ENCODE measurements at places on chromosomes 11 and 22.
A peak's percentile ranks its signal among the peaks of the same experiment; 100 is the strongest.

DNA sequence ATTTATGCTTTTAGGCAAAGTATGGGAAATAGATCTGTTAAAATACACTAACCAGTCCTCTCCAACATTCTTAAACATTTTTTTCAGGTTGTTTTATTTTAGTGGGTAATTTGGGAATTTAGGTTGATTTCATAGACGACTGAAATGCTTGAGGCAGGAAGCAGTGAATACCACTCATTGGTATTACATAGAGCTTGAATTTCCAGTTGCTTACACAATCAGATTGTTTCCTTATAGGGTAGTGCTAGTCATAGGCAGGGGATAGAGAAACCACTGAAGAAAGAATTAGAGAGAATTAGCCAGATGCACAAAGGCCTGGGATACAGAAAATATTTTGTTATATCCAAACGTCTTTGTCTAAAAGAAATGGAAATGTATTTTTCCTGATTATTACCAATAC is 23.9 kb upstream of the LYVE1 start:
- no peak for DNase-seq

GRCh38 chr11:62061356-62062222 is 62.2 kb upstream of the INCENP start:
- DNase-seq = no peak

DNA sequence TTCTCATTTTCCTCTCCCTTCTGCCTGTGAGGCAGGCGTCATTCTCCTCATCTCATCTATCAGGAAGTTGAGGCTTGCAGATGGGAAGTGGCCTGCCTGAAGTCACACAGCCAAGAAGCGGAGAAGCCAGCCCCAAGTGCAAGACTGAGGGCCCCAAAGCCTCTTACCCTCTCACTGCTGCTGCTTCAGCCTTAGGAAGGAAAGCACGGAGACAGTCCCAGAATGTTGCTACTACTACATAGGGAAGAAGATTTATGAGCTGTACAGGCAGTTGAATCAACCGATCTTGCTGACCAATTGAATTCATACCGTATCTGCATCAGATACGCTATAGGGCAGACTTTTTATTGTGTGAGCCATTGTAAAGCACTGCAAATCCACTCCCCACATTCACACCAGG is 89.0 kb downstream of the CWC15 start:
- DNase-seq = no peak

DNA sequence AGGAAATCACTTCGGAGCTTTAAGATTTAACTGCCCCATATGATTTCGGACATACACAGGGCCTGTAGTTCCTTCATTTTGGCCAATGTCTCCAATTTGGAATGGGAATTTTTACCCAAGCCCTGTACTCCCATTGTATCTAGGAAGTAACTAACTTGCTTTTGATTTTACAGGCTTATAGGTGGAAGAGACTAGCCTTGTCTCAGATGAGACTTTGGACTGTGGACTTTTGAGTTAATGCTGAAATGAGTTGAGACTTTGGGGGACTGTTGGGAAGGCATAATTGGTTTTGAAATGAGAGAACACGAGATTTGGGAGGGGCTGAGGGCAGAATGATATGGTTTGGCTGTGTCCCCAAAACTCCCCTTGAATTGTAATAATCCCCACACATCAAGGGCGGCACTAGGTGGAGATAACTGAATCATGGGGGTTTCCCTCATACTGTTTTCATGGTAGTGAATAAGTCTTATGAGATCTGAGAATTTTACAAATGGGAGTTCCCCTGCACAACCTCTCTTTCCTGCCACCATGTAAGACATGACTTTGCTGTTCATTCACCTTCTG is 130.5 kb downstream of the LARGE1 start:
- no peak for DNase-seq

GRCh38 chr22:20245577-20246367 is 22.3 kb downstream of the RTN4R start:
- no peak for DNase-seq

DNA sequence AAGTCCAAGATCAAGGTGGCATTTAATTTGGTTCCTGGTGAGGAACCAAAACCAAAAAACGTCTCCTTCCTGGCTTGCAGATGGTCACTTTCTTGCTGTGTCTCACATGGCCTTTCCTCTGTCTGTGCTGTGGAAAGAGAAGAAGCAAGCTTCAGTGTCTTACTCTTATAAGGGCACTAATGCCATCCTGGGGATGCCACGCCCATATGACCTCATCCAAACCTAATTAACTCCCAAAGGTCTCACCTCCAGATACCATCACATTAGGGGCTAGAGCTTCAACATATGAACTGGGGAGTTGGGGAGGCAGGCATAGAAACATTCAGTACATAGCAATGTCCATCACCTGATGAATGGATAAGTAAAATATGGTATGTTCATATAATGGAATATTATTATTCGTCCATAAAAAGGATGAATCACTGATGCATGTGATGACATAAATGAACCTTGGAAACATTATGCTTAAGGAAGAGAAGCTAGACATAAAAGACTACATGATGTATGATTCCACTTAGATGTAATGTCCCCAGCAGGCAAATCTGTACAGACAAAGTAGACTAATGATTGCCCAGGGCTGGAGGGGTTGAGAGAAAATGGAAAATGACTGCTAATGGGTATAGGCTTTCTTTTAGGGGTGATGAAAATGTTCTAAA is 78.6 kb upstream of the B3GNT6 start:
- DNase-seq = no peak

DNA sequence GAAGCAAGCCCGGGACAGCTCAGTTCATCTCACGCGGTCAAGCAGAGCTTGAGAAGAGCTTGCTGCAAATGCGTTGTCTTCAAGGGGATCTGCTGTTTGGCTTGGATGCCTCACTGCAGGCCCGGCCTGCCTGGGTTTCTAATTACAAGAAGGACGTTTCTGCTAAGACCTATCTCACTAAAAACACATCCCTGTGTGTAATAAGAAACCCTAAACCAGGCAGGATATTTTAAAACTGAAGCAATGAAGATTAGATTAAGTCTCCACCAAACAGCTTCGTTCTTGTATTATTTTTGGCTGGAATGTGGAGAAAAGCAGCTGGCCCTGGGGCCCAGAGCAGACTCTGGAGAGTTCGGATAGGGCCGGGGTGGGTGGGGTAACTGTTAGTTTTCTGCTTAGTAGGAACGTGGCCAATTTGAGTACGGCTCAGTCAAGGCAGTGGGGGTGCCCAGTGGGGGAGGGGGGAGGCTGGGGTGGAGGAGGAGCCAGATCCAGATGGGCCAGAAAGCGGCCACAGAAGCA is 6.0 kb downstream of the PKNOX2 start:
- DNase-seq = no peak

- DNase-seq = no peak
These were observed 311.4 kb downstream of the DYNC2H1 start for GRCh38 chr11:103420593-103420992.

DNA sequence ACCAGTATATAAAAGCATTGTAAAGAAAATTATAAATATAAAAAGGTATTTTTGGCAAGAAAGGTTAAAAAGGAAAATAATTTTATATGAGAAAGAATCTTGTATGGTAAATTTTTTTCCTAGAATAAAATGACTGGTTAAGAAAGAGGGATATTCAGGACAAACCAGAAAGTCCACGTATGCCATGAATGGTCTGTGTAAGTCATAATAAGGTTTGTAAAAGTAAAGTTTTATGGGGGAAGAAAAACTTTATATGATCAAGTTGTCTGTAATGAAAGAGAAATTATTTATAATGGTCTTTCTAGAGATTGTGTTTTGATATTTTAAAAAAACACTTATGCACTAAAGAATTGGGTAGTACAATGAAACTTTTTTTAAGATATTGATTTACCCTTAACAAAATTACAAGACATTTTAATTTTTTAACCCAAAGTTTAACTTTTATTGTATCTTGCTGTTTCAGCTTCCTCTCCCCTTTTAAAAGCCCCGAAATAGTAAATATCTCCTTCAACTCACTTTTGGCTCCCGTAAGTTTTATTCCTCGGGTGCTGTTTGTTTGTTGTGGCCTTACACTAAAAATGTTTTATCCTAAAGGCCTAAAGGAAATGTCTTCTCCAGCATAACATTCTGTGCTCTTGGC is 47.7 kb downstream of the AMOTL1 start:
- DNase-seq = peak; percentile 4

DNA sequence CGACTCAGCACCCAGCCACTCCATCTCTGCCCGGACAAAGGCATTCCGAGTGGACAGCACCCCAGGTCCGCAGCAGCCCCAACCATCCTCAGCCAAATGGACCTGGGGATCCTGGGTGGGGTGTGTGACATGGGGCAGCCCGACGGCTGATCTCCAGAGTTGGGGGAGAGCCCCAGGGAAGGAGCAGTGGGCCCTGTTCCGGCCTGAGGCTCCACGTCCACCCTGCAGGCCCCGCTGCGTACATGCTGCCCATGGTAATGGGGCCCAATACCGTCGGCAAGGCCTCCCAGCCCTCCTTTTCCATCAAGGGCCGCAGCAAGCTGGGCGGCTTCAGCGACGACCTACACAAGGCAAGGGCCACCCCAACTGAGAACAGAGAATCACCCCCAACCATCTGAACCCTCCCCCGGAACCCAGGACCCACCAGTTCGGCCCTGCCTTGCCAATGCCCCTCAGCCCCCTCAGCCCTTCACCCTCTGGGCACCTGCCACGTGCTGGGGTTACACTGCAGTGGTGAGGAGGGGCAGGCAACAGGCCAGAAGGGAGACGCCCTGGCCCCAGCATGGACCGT is 5.4 kb downstream of the SCGB1C1 start:
- DNase-seq = no peak

DNA sequence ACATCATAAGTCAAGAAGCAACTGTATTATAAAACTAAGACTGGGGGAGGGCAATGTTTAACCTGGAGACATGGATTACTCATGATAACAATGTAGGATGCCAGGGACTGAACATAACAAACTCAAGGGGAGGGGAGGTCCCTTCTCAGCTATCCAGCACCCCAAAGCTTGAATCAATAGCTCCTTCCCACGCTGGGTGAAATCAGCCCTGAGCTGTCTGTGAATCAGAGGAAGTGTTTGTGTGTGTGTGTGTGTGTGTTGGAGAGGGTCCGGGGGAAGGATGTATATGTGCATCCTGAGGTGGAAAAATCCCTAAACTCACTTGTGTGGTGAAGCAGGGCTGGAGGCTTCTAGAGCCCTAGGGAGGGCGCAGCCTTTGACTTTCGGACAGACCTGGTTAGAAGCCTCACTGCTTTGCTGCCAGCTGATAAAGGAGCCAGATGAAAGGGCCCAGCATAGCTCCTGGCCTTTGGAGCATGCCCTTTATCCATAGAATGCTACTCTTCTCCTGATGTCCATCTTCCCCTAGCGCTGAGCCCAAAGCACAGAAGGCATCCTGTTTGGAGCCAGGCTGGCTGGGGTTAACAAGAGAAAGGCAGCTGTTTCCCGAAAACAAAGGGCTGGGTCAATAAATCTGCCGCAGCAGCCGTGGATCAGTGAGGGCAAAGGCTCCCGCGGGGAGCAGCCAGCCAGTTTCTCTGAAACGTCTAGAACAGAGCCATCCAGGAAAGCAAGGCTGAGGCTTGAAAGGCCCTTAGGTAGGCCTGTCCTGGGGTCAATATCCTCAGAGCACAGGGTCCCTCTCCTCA is 35.8 kb downstream of the TNKS1BP1 start:
- DNase-seq = peak; percentile 9

DNA sequence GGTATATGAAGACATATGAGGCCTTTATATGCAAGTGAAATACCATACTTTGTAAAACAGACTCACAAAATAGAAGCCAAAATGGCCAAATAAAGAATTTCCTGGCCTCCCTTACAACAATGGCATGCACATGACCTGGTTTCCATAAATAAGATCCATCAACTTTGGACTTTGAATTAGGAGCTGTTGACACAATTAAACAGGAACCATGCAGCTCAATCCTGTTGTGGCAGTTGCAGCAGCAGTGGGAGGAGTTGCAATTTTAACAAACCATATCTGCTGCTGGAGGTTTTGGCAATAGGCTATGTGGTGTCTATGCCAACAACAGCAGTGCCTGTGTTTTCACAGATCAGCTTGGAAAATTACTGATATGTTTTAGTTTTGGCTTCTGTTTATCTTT is 818.6 kb downstream of the FAM181B start:
- DNase-seq = no peak

- DNase-seq = no peak
These were observed 2.4 kb upstream of the SLCO2B1 start for GRCh38 chr11:75148436-75148983.

GRCh38 chr11:24593332-24593731 is 96.5 kb downstream of the LUZP2 start:
- DNase-seq = no peak

- DNase-seq = no peak
These were observed 53.1 kb downstream of the SLC22A12 start for GRCh38 chr11:64643920-64644646.

DNA sequence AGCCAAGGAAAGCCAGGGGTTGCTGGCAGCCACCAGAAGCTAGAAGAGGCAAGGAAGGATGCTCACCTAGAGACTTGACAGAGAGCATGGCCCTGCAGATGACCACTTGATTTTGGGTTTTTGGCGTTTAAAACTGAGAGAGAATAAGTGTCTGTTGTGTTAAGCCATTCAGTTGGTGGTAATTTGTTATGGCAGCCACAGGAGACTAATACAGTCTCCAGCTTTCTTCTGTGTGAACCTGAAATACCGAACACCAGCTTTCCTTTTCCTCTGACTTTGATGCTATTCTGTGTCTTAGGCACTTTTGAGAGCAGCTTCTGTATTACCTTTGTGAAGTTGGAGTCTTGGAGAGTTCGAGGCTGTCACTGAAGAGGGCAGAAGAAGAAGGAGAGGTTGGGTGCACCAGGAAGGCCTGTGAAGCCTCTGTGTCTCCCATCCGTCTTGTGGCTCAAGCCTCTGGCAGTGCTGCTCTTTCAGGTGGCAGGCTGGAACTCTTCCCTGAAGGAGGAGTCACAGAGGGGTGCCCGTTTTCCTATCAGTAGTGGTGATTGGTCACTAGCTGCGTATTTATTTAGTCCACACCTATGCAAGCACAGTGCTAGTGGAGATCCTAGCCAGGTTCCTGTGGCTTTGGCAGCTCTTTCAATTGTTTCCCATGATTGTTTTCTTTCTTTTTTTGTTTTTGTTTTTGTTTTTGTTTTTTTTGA is 2.5 kb downstream of the TBC1D22A start:
- DNase-seq = no peak

- DNase-seq = no peak
These were observed 17.2 kb downstream of the CLDN25 start for GRCh38 chr11:113796663-113797259.

- peak; percentile 89 for DNase-seq
These were observed 9.4 kb downstream of the CEP164 start for GRCh38 chr11:117337076-117337475.

GRCh38 chr11:32008880-32009551 is 81.9 kb upstream of the RCN1 start:
- no peak for DNase-seq

DNA sequence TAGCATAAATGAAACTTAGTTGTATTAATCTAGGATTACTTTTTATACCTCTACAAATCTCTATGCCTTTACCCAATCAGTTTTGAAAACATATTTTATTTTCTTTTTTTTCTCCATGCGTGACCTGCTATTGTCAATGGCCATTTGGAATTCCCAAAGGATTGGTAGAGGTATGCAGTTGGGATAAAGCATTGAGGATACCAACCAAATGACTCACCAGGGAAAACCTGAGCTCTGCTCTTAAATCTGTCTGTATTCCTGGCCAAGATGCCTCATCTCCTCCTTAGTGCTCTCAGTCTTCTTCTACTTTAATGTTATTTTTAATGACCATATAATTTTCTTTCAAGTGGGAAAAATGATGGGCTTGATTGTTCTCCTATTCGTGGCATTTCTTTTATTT is 61.9 kb downstream of the EHF start:
- DNase-seq = no peak
